COR-L47 (cell line): ENCODE measurements at places on chromosomes 7 and 10.

DNA sequence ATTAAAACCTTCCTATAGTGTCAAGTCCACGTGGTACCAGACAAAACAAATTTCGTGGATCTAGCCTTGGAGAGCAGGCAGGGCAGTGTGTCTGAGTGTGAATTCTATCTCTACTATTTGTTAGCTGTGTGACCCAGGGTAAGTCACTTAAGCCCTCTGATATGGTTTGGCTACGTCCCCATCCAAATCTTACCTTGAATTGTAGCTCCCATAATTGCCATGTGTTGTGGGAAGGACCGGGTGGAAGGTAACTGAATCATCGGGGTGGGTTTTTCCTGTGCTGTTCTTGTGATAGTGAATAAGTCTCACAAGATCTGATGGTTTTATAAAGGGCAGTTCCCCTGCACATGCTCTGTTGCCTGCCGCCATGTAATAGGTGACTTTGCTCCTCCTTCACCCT, 2.8 kb upstream of the NPFFR1 start:
- DNase-seq = no peak

- no peak for DNase-seq
Observed at GRCh38 chr7:77426521-77427051, 10.4 kb upstream of the GSAP start.

GRCh38 chr10:47361293-47361692, 13.1 kb downstream of the RBP3 start:
- no peak for DNase-seq

- DNase-seq = no peak
Observed at GRCh38 chr7:3579638-3580219, 278.7 kb downstream of the SDK1 start.

- no peak for DNase-seq
Observed at GRCh38 chr10:117218654-117219053, 21.4 kb downstream of the KCNK18 start.

GRCh38 chr10:58023341-58024073, 244.2 kb downstream of the IPMK start:
- no peak for DNase-seq

GRCh38 chr10:78659598-78659967, 409.2 kb upstream of the ZMIZ1 start:
- no peak for DNase-seq
